ENCODE measurements at places on chromosomes 7 and 10.

DNA sequence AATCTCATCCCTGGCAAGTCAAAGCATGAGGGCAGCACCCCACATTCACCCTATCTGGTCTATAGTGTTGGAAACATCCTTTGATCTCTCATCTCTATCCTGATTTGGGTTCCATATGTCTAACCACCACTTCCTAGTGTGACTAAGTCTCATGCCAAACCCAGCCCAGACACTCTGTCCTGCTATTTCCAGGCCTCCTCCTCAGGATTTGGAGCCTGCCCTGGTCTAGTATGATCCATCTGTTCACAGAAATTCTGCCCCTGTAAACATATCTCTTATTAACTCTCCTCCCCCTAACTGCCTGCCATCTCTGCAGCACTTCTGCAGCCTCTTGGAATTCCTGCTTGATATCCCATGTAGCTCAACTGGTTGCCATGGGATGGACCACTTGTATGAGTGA lies 320.9 kb upstream of the IMMP2L start:
- DNase-seq = no peak

GRCh38 chr7:129865925-129866201 lies 86.9 kb downstream of the UBE2H start:
- no peak for DNase-seq

- no peak for DNase-seq
Measured at GRCh38 chr10:132057191-132057681, 8.5 kb upstream of the JAKMIP3 start.

- no peak for DNase-seq
Measured at GRCh38 chr10:3954615-3955014, 169.6 kb upstream of the KLF6 start.

DNA sequence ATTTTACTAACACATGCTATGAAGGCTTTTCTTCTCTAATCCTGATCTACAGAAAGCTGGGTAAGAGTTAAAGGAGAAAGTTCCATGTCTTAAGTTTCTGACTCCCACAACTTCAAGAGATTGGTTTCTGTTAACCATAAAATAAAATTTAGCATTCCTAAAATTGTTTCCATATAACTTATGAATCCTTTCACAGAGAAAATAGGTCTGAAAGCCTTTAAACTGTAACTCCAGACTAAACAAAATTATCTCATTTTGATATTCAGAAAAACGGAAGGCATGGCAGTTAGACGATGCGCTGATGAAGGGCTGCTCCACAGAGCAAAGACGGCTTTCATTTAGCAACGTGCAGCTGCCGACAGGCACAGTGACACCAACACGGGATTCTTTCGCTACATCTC lies 133.3 kb downstream of the SLC25A13 start:
- DNase-seq = no peak

DNA sequence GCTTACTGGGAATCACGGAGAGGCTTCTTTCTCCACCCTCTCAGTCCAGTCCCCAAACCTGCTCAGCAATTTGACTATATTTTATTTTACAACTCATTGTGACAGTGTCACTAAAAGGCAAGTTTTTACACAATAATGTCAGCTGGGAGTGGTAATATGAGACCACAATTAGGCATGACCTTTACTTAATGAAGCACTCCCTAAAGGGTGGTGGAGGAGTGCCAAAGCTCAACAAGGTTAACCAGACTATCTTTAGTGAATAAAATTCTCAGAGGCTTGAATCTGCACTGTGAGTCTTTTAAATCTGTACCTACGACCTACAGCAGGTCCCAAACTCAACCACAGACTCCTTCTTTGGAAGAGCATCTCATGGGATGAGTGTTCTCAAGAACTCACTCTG lies 215.6 kb downstream of the TAX1BP1 start:
- no peak for DNase-seq

GRCh38 chr10:70885481-70885880 lies 2.9 kb downstream of the PCBD1 start:
- no peak for DNase-seq

GRCh38 chr10:97506199-97506991 lies 7.7 kb downstream of the UBTD1 start:
- DNase-seq = no peak

DNA sequence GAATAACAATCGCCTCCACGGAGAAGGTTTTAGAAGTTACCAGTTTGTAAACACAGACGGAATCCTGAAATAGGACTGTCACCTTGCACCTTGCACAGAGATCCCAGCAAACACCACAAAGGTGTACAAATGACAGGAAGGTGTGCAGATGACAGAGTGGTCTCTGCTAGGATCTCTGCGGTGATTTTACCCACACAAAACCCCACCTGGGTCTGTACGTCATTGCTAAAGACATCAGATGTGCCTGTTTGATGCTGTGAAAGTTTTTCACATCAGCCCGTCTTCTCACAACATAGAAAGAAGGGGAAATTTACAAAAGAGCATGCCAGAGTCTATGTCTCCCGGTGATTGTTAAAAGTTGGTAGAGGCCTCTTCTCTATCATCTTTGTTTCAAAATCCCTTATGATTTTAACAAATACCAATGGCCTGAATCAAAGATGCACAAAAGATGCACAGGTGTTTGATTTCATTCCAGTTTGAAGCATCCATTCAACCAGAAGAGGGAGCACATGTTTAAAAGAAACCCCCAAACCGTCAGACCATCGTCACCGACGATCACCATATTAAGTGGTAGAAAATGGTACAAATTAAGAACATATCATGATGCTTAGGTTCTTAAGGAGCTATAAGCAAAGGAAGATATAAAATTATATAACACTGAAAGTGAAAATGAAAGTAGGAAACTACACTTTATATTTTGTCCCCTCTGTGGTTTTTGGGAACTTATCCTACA lies 576.5 kb downstream of the PTPRN2 start:
- DNase-seq = no peak

GRCh38 chr10:125857185-125857760 lies 23.8 kb downstream of the DHX32 start:
- DNase-seq = no peak

DNA sequence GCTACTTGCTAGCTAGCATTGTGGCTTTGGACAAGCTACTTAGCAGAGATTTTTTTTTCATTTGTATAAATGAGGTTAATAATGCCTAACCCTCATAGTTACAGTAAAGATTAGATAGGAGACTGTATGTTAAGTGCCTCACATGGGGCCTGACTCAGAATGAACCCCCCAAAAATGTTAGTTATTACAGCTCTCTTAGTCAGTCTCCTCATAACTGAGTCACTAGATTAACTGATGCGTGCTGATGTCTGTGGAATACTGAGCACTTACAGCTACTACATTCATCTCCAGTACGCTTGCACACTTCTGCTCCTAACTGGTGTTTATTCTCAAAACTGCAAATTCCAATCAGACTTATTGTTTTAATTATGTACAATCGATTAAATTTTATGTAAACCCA lies 315.3 kb downstream of the SNX13 start:
- no peak for DNase-seq

DNA sequence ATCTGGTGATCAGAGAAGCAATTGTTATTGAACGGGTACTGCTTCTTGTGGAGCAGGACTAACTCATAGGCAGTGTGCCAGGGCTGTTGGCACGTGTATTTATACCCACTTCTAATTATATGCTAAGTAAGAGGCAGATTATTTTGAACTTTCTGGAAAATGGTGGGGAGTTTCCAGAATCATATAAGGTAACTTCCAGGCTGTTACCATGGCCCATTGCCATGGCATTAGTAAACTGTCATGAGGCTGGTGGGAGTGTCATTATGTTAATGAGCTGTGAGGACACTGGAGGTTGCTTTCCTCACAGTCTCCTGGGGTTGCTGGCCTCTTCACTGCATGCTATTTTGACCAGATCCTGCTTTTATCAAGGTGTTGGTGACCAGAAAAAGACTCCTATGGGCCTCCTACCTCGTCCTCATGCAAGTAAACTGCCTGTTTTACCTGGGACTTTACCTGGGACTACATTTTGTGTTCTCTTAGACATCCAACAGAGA lies 122.6 kb downstream of the KCND2 start:
- DNase-seq = no peak

DNA sequence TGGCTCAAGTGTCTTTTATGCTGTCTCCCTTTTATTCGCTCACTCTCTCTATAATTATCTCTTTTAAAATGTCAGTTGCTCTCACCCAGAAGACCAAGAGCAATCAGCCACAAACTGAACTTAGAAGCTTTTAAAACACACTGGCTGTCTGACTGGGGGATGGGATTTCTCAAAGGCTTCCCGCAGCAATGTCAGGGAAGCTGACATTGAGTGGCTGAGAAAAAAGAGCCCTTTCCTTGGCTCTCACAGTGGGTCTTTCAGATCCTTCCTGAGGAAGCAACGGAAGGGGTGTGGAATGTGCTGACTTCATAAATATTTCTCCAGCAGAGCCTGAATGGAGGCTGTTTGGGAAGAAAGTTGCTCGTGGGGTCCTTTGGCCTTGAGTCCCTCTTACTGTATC lies 445.7 kb upstream of the C7orf33 start:
- DNase-seq = no peak

GRCh38 chr7:89771003-89771636 lies 383.1 kb upstream of the STEAP1 start:
- no peak for DNase-seq

- DNase-seq = no peak
Measured at GRCh38 chr10:119306514-119306951, 99.2 kb downstream of the GRK5 start.

DNA sequence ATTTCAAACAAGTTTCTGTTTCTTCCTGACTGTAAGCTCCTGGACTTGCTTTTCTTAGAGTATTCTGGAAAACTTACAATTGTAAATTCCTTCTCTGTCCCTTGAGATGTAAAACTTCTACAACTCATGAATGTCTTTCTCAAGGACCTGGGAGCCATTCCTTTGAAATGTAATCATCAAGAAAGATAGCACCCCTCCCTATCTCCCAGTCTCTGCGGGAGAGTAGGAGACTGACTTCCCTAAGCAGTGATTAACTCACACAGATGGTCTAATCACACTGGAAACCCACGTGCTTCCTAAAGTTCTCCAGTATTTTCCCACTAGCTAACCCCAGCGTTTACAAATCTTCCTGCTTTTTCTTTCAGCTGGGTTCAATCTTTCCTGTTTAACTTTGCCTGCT lies 549.4 kb downstream of the SORCS1 start:
- no peak for DNase-seq

GRCh38 chr10:32413513-32413912 lies 32.4 kb upstream of the CCDC7 start:
- DNase-seq = no peak

- no peak for DNase-seq
Measured at GRCh38 chr7:140607441-140607989, 33.1 kb downstream of the DENND2A start.

- DNase-seq = no peak
Measured at GRCh38 chr7:139355320-139355719, 4.4 kb upstream of the LUC7L2 start.

GRCh38 chr10:97333601-97334369 lies 744 bp downstream of the FRAT2 start:
- no peak for DNase-seq

DNA sequence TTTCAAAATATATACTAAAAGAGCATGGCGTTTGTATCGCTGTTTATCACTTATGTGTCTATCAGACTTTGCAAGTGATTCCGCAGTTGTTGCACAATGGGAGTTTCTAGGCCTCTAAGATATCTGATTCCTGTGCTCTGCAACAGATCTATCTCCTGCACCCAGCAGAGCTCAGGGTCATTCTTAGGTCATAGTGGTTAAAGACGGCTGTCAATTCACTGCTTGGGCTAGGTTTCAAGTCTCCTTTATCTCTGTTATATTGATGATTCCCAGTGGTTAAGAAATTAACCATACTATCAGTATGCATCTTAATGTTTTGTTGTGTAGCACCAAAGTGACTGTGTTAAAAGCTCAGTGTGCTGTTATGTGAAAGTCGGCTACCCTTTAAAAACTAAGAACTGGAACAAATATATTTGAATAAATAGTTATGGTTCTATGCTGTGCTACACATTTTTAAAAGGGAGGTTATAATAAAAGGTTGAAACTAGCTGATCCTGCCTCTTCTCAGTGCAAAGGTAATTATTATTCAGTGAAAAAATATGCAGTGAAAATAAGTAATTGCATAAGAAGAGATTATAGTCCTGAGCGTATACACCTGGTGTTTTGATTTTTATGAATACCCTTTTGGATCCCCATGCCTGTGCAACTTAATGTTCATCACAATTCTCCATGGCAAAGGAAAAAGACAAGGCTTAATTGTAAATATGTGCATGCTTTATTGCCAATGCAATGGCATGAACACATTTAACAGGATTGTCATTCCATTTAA lies 24.0 kb downstream of the HOXA1 start:
- DNase-seq = no peak

GRCh38 chr7:149473251-149473650 lies 12.4 kb upstream of the ZNF777 start:
- no peak for DNase-seq

All from NCI-H524 treated with DMSO at 0.1 percent for 48 hours (cell line).